Occipital lobe (tissue), 3 donors: ENCODE measurements at places on chromosomes 6 and 20.

DNA sequence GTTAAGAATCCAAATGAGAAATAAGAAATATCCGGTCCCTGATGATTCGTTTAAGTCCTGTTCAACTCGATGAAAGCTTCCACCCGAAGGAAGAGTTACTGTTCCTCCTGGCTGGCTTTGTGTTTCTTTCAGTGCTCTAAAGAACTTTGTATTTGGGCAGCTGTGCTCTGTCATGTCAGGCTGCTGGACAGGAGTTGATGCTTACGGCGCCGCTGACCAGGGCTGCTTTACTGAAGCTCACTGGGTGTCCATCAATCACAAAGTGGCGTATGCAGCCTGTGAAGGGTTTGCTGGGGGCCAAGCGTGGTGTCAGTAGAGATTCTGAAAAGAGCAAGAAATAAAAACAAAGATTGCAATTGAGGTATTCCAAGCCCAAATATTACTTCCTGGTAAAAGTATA is 21.9 kb downstream of the FAM229B start:
- DNase-seq = no peak

DNA sequence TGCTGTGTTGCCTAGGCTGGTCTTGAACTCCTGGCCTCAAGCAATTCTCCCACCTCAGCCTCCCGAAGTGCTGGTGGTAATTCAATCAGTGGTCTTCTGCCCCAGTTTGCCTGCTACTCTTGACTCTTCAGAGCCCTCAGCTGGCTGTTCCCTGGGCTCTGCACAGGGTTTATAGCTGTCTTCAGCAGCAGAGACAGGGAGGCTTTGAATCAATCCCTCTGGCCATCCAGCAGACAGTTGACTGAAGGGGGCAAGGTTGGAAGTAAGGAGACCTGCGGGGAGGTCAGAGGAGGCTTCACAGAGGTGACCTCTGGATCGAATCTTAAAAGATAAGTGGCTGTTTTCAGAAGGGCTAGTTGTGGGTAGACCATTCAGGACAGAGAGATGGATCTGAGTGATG is 26.0 kb upstream of the KIF3B start:
- no peak for DNase-seq

GRCh38 chr6:108518714-108519576 is 41.8 kb upstream of the FOXO3 start:
- no peak for DNase-seq

GRCh38 chr20:41811456-41811855 is 193.3 kb upstream of the CHD6 start:
- no peak for DNase-seq

- no peak for DNase-seq
These were observed 379.3 kb downstream of the CD109 start for GRCh38 chr6:74075323-74075722.

- no peak for DNase-seq
These were observed 40.1 kb downstream of the SNRPB start for GRCh38 chr20:2430538-2430937.
